ENCODE measurements at places on chromosomes 5 and 9. TPM values are rescaled to one million over a fixed set of nuclear protein-coding genes. Genes with fewer than 3 reads are reported as not detected.
A peak's percentile ranks its signal among the peaks of the same experiment; 100 is the strongest.

GRCh38 chr5:150166650-150167511, at the start of gene CDX1:
Gene CDX1, plus strand, starts transcription at chr5:150166778. Its CDS starts 99 bp downstream, at chr5:150166877.
- peak within 1 kb of the TSS; percentile 9 for H3K4me3 ChIP-seq
- H3K4me1 ChIP-seq: no peaks in the 10 kb centered on the region
- no peaks in the 10 kb centered on the region for H3K36me3 ChIP-seq

DNA sequence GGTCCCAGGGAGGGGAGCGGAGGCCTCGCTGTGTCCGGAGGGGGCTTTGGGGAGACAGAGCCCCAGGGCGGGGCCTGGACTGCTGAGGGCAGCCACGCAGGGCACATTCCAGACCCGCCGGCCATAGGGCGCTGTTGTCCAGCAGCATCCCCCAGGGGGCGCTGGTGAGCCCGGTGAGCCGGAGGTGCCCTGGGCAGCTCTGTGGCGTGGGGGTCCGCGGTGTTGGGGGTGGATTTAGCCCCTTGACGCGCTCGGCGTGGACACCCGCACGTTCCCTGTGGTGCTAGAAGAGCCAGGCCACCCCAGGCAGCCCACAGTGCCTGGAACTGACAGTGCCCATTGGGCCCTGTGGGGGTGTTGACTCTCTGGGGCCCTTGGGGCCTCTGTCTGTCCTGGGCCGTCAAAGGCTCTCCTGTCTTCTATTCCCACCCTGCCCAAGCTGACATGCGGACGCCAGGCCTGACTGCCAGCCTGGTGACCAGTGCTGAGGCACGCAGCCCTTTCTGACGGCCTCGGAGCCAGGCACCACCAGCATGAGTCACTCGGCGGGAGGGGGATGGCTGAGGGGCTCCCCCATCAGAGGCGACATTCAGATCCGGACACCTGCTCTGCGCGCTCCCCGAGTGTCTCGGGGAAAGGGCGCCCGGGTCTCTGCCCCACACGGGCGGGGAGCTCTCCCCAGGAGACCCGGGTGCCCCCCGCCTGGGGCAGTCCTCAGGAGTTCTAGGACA, 23.9 kb downstream of the TPPP start:
- H3K27me3 ChIP-seq: no peaks in the 10 kb centered on the region
- H3K4me3 ChIP-seq: no peak overlapping the region
- H3K36me3 ChIP-seq: peaks cover 4% of the 10 kb centered on the region

GRCh38 chr5:76487821-76488220, 84.7 kb downstream of the IQGAP2 start:
- H3K4me1 ChIP-seq: peaks cover 56% of the 10 kb centered on the region
- DNase-seq: no peak
- no peaks in the 10 kb centered on the region for H3K36me3 ChIP-seq
- no peaks in the 10 kb centered on the region for H3K27me3 ChIP-seq

GRCh38 chr9:87469793-87470465, 27.7 kb upstream of the DAPK1 start:
- no peak overlapping the region for H3K27ac ChIP-seq
- peaks cover 4% of the 10 kb centered on the region for H3K27me3 ChIP-seq
- no peak for DNase-seq
- no peak overlapping the region for H3K4me3 ChIP-seq
- no peaks in the 10 kb centered on the region for H3K4me1 ChIP-seq
- H3K36me3 ChIP-seq: peaks cover 3% of the 10 kb centered on the region

GRIA1 gene
- not detected for total RNA-seq

JADE2 gene
- total RNA-seq: 262 TPM

Measured in naive thymus-derived CD8-positive, alpha-beta T cell (primary cell).